ENCODE measurements at places on chromosomes 1 and 21. TPM values are rescaled to one million over a fixed set of nuclear protein-coding genes. Genes with fewer than 3 reads are reported as not detected.

DNA sequence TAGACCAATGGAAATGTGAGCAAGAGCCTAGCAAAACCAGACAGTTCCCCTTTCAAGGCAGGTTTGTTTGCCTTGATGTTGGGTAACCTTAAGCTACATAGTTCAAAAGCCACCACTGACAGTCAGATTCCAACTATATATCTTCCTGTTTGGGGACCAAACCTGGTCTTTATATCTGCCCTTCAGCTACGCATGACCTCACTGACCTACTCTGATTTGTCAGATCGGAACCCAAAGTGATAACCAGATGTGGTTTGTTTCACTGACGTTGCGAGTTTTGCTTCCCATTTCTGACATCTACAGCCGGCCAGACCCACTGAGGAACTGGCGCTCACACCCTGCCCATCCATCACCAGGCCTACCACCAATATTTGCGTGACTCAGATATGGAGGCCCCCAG is 361.1 kb upstream of the CHRM3 start:
- no peak for DNase-seq

GRCh38 chr21:36522219-36522808 is 42.4 kb upstream of the CLDN14 start:
- DNase-seq: no peak

GRCh38 chr1:164796916-164797315 is 237.9 kb downstream of the PBX1 start:
- no peak for DNase-seq

DNA sequence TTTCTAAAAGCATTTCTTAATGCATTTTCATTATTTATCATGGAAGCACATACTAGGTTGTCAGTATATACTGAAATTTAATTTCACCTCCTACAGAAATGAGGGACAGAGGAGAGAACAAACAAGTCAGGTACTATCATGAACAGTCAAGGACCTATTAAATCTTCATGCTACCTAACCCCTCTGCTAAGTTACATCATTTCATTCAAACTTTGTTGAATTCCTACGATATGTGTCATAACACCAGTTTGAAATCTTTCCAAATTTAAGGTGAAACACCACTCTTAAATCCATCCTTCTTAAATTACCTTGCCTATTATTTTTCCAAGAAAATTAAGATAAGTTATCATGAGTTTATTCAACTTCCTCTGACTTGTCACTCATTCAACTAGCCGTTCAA is 78.9 kb downstream of the DENND1B start:
- no peak for DNase-seq

GRCh38 chr1:111571987-111572386 is 47.6 kb upstream of the RAP1A start:
- DNase-seq: no peak

DNA sequence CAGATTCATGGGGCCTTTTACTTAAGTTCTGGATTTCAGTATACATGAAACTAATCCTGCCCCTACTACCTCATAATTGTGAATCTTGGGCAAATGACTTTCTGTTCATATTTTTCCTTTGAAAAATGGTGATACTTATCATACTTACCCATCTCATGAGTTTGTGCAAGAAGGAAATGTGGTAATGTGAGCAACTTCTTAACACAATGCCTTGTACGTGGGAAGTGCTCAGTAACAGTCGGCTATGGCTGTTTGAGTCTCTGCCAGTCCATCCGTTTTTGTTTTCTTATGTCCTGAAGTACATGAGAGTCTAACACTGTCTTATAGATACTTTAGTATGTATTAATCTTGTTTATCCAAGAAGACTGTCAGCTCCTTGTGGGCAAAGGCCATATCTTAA is 86.5 kb downstream of the PATJ start:
- DNase-seq: no peak

- DNase-seq: no peak
These were observed 148.1 kb upstream of the RUNX1 start for GRCh38 chr21:35197191-35197590.

DNA sequence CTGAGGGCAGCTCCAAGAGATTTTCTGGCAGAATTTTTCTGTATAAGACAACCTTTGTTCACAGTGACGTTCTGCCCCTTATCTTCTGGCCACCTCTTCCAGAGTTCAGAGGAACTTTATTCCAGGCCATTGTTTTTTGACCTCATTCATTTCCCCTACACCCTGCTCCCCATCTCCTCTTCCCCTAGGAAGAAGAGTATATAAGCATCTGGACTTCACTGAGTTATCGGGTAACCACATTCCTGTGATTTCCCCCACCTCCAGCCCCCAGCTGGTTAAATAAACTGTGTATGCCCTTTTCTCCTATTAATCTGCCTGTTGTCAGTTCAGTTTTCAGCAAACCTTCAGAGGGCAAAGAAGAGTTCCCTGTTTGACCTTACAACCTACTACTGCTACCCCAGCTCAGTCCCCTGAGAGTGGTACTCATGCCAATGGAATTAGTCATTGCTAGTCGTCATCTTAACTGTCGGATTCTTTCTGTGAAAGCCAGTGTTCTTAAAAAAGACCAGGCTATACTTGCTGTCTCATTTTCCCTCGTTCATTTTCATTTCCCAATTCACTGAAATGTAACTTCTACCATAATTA is 14.3 kb upstream of the ALG14 start:
- peak; percentile 70 for DNase-seq

- DNase-seq: no peak
These were observed 88.6 kb downstream of the NUF2 start for GRCh38 chr1:163410073-163410999.

GRCh38 chr21:44062380-44062779 is 44.8 kb upstream of the PWP2 start:
- DNase-seq: no peak

GRCh38 chr1:247453997-247454396 is 3.9 kb downstream of the OR2B11 start:
- DNase-seq: no peak

GRCh38 chr1:60908159-60908558 is 174.2 kb upstream of the NFIA start:
- no peak for DNase-seq

DNA sequence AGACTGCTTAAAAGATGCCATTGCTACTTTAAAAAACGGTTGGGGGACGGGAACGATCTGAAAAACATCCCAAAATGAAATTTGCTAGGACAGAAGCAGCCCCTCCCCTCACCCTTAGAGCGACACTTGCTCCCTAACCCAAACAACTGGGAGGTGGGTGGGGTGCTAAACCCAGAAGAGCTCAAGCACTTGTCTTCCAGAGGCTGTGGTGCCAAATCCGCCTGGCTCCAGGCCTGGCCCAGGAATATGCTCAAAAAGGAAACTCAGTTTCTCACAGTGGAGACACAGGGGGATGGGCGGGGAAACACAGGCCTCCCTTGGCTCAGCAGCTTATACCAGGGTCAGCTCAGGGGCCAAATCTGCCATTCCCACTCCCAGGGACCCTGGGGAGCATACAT is 644 bp upstream of the PBXIP1 start:
- peak; percentile 65 for DNase-seq

- no peak for DNase-seq
These were observed 5.9 kb upstream of the STUM start for GRCh38 chr1:226542623-226543103.

GRCh38 chr1:8189931-8190483 is 127.9 kb upstream of the SLC45A1 start:
- DNase-seq: no peak

DNA sequence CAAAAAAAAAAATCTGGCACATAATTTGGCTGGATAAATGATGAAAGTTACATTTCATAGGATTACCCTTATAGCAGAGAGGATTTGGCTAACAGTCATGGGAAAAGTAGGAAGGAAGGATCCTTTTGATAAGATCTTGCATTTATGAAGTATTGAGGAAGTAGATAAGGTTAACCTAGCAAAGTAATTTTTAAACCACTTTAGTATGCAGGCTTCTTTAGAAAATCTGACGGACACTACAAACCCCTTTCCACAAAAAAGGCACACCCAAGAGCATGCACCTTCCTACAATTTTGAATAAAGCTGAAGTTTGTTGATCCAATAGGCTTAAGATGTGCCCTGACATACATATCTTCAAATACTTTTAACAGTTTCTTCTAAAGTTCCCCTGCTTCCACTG is 275.2 kb downstream of the GRIK1 start:
- DNase-seq: no peak

DNA sequence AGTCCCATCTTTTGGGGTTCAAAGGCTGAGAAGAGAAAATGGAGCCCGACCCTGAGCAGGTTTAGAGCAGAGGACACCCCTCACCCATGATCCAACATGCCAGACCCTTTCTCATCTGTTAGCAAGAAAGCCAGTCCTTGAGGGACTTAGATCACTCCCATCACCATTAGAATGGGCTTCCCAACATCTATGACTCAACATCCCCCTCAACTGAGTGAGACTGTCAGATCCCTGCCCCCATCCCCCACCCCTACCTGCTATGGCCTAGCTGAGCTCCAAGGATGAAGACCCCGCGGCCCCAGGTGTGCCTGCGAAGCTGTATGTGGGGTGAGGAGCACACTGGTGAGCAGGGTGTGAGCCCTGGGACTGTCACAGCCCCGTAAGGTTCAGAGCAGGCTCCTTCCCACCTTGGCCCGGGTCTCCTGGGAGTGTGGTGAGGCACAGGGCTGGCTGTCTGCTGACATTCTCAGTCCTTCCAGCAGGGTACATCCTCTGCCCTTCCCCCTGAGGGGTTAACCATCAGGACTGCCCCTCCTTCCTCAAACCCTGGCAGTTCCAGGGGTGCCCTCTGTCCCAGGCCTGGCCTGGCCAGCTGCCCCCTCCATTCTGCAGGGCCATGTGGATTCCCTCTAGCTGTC is 21.4 kb upstream of the BLACAT1 start:
- no peak for DNase-seq

GRCh38 chr21:39178421-39178820 is 4.8 kb downstream of the PSMG1 start:
- no peak for DNase-seq

DNA sequence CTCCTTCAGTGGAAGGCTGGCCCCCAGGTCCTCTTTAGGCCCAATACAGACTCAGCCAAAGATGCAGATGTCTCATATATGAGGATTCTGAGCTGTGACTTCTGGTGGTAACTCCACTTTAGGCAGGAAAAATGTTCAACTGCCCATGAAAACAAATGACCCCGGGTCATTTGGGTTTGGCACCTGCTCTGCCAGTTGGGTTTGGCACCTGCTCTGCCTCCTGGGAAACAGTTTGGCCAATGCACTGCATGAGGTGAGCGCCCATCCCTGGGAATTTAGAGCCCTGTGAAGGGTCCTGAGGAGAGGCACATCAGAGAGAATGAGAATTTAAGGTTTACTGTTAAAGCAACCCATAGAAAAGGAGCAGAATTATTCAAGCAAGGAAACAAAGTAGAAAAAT is 45.3 kb downstream of the B3GALT5 start:
- DNase-seq: no peak

GRCh38 chr1:2312160-2312514 is 79.2 kb downstream of the MORN1 start:
- DNase-seq: no peak

- DNase-seq: no peak
These were observed 898 bp upstream of the PTGS2 start for GRCh38 chr1:186681121-186681520.

GRCh38 chr1:45677751-45678245 is 8.5 kb downstream of the GPBP1L1 start:
- no peak for DNase-seq

GRCh38 chr1:233730809-233731208 is 116.9 kb downstream of the KCNK1 start:
- DNase-seq: no peak

DNA sequence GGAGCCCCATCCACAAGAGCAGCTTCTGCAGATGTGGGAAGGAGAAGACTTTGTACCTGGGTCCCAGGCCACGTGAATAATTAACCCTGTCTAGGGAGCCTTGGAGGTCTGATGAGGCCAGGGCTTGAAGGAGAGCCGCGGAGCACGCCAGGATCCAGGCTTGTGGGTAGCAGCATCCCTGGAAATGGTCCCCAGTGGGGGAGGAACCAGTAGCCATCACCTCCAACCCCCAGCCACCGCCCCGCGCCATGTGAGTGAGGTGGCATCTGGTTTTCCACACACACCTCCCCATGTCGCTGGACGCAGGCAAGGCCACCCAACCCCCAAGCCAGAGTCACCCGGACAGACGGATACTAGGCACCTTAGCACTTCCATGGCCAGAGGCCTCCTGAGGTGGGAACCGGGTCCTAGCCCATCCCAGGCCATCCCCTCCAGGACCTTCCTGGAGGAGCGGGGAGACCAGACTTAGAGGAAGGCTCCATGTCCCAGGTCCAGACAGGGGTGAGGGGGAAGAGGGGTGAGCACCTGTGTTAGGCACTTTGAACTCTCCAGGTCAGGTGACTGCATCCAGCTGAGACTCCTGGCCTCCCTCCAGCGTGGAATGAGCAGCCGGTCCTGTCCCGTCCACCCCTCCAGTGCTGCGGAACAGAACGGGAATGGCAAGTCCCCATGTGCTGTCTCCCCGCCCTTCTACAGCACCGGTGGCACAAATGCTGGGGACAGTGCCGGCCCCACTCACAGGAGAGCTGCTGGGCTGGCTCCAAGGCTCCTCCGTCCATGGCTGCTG is 53.2 kb downstream of the RIPK4 start:
- DNase-seq: no peak

GRCh38 chr1:172609528-172609927 is 49.4 kb upstream of the FASLG start:
- DNase-seq: no peak

GRCh38 chr1:160197231-160197630 is 6.9 kb downstream of the CASQ1 start:
- no peak for DNase-seq

DNA sequence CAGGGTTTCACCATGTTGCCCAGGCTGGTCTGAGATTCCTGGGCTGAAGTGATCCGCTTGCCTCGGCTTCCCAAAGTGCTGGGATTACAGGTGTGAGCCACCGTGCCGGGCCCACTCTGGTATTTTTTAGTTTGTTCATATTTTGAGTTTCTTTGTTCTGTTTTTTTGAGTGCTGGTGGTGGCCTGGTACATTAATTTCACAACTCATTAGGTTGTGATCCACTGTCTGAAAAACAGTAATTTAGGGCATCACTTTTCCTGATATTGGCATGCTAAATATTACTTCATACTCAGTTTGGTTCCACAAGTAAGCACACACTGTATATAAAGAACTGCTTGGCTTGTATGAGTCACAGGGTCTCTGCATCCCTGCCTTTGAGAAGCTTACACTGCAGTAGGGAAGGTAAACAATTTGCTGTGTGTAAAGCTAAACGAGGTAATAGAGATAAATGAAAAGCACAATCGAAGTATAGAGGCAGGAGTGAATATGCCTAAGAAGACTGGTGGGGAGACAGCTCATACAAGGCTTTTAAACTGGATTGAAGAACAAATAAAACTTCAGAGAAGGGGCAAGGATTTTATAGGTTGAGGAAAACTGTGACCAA is 7.7 kb downstream of the SNX27 start:
- DNase-seq: no peak

Gene BSND
- not detected for polyA plus RNA-seq

Gene STXBP3
- polyA plus RNA-seq: 19.2 TPM

Gene GNG4
- not detected for polyA plus RNA-seq

Gene SYDE2
- 2.4 TPM for polyA plus RNA-seq

Gene DNAI4
- 0.72 TPM for polyA plus RNA-seq

Gene CELA3B
- 0.24 TPM for polyA plus RNA-seq

Gene ATP6V1G3
- not detected for polyA plus RNA-seq

Gene ADAMTSL4
- 61.7 TPM for polyA plus RNA-seq

Gene ABCA4
- polyA plus RNA-seq: 0.04 TPM

Gene HORMAD1
- polyA plus RNA-seq: not detected

Gene C8A
- not detected for polyA plus RNA-seq
